T-helper 2 cell (primary cell): ENCODE measurements at places on chromosomes 2 and 18.

GRCh38 chr2:158997037-158997790, 28.8 kb downstream of the TANC1 start:
- DNase-seq = no peak

GRCh38 chr2:145652571-145653545, 1132.9 kb upstream of the ZEB2 start:
- no peak for DNase-seq

- DNase-seq = no peak
Observed at GRCh38 chr18:8174771-8175170, 434.5 kb upstream of the RAB12 start.

DNA sequence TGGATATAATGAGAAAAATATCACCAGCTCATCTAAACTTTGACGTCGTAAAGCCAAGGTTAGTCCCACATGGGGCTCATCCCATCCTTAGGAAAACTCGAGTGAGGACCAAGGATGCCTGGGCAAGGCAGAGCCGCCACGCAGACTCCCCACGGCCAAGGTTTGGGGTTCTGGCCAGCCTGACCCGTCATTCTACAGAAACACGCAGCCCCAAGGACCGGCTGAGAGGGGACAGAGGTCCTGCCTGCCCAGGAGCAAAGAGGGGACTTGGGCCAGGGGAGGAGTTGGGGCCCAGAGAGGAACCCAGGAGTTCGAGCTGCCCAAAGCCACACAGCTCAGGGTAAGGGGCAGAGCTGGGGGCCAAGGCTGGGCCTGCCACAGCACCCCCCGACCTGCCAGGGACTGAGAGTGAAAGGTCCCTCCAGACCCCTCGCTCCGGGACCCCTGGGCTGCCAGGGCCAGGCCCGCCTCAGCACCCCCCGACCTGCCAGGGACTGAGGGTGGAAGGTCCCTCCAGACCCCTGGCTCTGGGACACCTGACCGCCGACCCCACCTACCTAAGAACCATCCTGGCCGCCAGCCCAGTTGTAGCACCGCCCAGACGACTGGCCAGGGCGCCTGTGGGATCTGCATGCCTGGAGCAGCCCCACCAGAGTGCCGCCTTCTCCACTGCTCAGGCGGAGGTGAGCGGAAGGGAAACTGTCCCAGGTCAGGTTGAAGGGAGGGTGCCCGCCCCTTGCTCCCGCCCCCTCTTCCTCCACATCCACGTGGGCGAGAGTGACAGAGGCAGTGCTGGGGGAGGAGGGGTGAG, at the start of gene PDCD1:
PDCD1 (minus strand) TSS at position 689 of the 811 bp plus-strand sequence; CDS start at position 633, 56 bp downstream.
- DNase-seq = peak; percentile 13

GRCh38 chr2:144686518-144687215, 166.7 kb upstream of the ZEB2 start:
- no peak for DNase-seq
